ENCODE measurements at places on chromosomes 3 and 15. TPM values are rescaled to one million over a fixed set of nuclear protein-coding genes. Genes with fewer than 3 reads are reported as not detected.

SUSD5 gene
- total RNA-seq = 1.1 TPM

CFAP91 gene
- total RNA-seq = 2.3 TPM

DUOX1 gene
- 215 TPM for total RNA-seq

PIERCE2 gene
- total RNA-seq = 9.1 TPM

GOLGA6L24 gene
- total RNA-seq = not detected

LEKR1 gene
- 1.0 TPM for total RNA-seq

MESP2 gene
- not detected for total RNA-seq

RTP3 gene
- total RNA-seq = not detected

SLCO2A1 gene
- 56.2 TPM for total RNA-seq

TM4SF4 gene
- total RNA-seq = 1.8 TPM

SLC28A1 gene
- total RNA-seq = not detected

A4GNT gene
- total RNA-seq = not detected

TMEM108 gene
- 13.0 TPM for total RNA-seq

ATP13A5 gene
- total RNA-seq = 2.1 TPM
